ENCODE measurements at places on chromosomes 3 and 15.
A peak's percentile ranks its signal among the peaks of the same experiment; 100 is the strongest.

DNA sequence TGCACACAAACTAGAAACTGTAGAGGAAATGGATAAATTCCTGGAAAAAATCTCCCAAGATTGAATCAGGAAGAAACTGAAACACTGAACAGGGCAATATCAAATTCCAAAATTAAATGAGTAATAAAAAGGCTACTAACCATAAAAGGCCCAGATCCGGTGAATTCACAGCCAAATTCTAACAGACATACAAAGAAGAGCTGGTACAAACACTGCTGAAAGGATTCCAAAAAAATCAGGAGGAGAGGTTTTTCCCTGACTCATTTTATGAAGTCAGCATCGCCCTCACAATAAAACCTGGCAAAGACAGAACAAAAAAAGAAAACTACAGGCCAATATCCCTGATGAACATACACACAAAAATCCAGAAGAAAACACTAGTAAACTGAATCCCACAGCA is 462.4 kb upstream of the THBS1 start:
- DNase-seq: no peak

- DNase-seq: no peak
These were observed 58.8 kb downstream of the CFAP20DC start for GRCh38 chr3:58991026-58991425.

DNA sequence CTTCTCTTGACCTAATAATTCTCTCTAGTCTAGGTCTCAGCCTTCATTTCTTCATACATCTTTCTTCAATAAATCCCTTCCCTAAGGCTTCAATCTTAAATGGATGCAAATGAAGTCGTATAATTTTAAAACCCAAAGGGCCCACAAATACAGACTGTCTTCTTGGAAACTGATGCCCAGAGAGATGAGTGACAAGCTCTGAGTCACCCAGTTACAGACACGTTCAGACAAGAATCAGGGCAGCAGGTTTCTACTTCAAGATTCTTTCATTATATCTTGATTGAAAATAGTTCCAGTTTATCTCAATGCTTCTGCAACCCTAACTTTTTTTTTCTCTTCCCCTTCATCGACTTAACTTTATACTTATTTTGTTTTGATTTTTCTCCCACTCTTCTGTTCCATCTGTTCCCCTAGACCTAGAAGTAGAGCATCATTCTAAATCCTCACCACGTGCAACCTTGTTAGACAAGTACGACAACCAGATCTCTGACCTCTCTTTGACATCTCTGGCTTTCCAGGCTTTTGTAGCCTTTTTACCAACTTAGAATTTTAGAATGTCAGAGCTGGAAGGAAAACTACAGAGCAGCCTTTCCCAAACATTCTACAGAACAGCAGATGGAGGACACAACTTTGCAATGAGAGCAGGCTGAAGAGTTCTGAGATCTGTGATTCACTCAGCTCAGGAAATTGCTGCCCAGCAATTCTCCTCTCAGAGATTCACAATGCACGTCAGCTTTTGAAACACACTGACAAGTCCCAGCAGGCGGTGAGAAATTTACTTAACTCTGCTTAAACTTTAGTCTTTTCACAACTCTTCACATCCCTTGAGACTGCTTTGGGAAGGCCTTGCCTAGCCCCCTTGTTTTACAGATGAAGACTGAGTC is 25.3 kb downstream of the NCEH1 start:
- no peak for DNase-seq

- DNase-seq: no peak
These were observed 423 bp downstream of the CHAC1 start for GRCh38 chr15:40953713-40954074.

- no peak for DNase-seq
These were observed 159.8 kb downstream of the AKAP13 start for GRCh38 chr15:85540085-85540797.

GRCh38 chr3:72565593-72565992 is 282.7 kb downstream of the SHQ1 start:
- DNase-seq: no peak

GRCh38 chr15:96340598-96341512 is 10.4 kb downstream of the NR2F2 start:
- DNase-seq: no peak

GRCh38 chr3:32335365-32336112 is 56.1 kb upstream of the CMTM7 start:
- no peak for DNase-seq

GRCh38 chr15:90708516-90708915 is 8.6 kb upstream of the BLM start:
- no peak for DNase-seq

DNA sequence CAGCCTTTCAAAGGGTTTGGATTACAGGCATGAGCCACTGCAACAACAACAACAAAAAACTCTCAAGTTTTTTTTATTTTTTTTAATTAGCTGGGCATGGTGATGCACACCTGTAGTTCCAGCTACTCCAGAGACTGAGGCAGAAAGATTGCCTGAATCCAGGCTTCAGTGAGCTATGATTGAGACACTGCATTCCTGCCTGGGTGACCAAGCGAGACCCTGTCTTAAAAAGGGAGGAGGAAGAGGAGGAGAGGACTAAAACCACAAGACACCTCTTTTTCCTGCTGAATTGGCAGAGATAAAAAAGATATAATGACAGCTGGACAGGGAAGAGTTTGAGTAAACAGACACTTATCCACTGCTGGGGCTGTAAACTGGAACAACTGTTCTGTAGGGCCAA is 22.7 kb upstream of the CHRNB4 start:
- no peak for DNase-seq

- peak; percentile 48 for DNase-seq
These were observed 572.6 kb downstream of the FOXP1 start for GRCh38 chr3:71010726-71011455.

- no peak for DNase-seq
These were observed 3.8 kb upstream of the ARL14 start for GRCh38 chr3:160673188-160673587.

GRCh38 chr3:145752576-145752975 is 408.4 kb downstream of the PLOD2 start:
- no peak for DNase-seq

GRCh38 chr3:185846037-185846436 is 21.2 kb upstream of the IGF2BP2 start:
- DNase-seq: no peak

DNA sequence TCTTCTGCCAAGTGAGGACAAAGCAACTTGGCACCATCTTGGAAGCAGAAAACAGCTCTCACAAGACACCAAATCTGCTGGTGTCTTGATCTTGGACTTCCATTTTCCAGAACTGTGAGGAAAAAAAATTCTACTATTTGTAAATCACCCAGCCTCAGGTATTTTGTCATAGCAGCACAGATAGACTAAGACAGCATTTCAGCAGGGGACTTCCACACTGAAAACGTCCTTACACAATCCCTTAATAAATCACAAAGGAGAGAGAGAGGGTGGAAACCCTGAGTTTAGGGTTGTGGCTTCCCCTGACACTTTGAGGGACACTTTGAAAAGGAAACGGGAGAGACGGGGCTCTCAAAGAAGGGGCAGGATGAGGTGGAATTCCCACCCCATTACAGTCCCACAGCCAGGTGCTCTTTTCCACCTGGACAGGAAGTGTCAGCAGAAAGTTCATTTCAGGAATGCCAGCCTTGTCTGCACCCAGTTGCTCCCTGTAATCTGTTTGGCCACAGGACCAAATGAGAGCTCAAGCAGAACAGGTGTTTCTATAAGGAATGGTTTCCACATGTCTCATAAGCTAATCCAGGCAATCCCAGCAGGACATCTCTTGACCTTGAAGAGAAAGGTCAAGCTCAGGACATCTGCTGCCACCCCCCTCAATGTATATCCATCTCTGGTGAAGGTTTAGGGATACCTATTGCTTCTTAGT is 51.3 kb downstream of the MYLK start:
- DNase-seq: no peak

GRCh38 chr15:100889385-100890050 is 9.9 kb downstream of the ALDH1A3 start:
- no peak for DNase-seq

- no peak for DNase-seq
These were observed 19.9 kb downstream of the KLF13 start for GRCh38 chr15:31346367-31347066.

- no peak for DNase-seq
These were observed at the start of gene TM4SF1 for GRCh38 chr3:149377408-149378364. Gene TM4SF1 (minus strand): TSS chr3:149377649. CDS start chr3:149377547, 102 bp downstream.

DNA sequence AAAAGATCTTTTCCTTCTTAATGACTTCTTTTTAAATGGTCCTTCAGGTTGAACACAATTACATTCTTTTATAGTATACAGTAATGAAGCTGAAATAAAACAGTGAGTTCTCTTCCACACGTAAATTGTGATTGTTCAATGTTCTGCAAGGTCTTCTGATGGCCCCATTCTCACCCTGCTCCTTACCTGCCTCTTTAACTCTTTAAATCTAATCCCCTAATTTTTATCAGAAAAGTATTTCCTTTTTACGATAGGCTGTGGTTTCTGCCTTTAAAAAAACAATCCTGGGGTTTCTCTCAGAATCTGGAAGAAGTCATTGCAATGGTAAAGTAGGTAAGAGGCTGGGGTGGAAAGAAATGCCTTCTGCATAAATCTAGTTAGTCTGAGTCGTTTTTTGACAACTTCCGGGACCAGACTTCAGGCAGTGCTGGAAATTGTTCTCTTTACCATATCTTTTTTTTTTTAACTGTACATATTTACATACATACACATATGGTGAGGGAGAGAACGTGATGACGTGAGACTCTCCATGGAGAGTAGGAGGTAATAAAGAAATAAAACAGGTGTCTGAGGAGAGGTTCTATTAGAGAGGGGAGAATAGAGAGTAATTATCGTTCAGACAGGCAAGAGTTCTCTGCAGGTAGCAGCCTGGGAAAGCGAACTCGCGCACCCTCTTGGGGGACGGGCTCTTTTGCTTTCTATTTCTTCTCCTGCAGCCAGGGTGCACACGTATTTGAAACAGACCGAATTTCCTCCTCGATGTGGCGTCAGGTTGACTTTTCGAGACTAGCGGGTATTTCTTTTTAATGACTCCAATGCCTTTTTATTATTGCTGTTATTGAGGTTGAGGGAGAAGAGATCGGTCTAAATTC is at the start of gene SIDT1:
Gene SIDT1, plus strand, starts transcription at position 730 of the 872 bp plus-strand sequence. CDS start 467 bp downstream, outside the sequence.
- peak; percentile 36 for DNase-seq

DNA sequence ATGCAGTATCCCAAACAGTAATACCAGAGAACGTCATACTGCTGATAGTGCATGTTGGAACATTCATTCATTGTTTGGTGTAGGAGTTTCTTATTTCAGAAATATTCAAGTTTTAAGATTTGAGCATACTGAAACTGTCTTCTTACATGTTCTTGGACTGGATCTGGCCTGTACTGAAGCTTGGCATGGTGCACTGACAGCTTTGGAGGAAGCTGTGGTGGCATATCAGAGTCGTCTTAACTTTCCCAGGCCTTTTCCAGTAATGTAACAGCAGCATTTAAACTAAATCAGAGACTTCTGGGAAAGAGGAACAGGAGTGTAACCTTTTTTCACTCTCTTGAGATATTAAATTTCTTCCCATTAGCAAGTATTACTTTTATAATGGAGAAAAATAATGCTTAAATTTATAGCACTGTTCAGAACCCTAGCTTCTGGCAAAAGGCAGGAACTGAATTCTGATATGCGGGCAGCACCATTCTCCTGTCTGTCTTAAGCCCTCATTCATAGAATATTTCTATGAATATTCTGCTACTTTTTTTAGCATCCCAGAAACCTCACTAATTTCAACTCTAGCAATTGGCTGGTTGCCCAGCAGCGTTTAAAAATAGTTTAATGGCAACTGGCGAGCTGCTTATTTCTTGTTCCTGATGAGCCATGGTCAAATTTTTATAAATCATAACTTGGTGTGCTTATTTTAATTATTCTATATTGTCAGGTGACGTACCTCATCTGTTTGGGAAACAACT is 31.1 kb downstream of the DNAJC13 start:
- DNase-seq: no peak

DNA sequence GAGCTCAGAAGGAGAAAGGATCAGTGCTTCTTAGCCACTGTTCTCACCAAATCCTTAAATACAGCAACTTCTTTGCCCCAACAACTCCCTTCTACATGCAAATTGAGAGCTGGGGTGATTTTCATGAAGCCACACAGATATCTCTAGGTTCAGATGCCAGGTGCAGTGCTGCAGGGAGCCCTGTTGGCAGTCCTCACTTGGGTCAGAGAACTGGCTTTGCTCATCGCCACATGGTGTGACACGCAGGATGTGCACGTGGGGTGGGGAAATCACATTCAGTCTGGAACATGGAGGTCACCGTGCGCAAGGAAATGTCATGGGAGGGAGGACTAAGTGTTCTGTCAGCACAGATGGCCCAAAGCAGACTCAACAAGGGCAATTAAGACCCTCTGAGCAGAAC is 103.8 kb downstream of the WDR76 start:
- DNase-seq: no peak

DNA sequence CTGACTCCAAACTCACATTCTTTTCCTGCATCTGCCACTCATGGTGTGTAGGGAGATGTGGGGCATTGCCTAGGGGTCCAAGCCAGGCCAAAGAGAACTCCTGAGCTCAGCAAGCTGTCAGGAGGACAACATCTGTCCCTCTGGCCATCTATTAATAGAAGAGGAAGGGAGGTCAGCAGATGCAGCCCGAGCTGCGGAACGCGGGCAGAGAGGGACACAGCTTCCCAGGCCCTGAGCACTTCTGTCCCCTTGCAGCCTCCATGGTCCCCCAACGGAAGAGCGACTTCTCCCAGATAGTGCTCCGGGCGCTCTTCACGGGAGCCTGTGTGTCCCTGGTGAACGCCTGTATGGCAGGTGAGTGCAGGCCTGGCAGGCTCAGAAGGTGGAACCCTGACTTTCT is 37.3 kb upstream of the PDE8A start:
- DNase-seq: no peak

All from activated T-helper 9 cell treated with anti-CD3 and anti-CD28 coated beads, Interleukin-2, amount 50 U/mL, for 16 hours (primary cell).